Left lung (tissue), 14 donors: ENCODE measurements at places on chromosomes 13 and 19.
A peak's percentile ranks its signal among the peaks of the same experiment; 100 is the strongest.

DNA sequence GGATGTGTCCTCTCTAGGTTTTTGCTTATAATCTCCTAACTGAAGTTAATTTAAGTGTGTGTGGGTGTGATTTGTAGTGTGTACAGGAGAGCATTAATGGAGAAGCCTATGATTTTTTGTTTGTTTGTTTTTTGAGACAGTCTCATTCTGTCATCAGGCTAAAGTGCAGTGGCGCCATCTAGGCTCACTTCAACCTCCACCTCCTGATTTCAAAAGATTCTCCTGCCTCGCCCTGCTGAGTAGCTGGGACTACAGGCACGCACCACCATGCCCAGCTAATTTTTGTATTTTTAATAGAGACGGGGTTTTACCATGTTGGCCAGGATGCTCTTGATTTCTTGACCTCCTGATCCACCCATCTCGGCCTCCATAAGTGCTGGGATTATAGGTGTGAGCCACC is 20.6 kb downstream of the ZNF701 start:
- no peaks in the 10 kb centered on the region for H3K4me1 ChIP-seq
- H3K27ac ChIP-seq, result no peak overlapping the region
- H3K27me3 ChIP-seq, result no peaks in the 10 kb centered on the region
- H3K36me3 ChIP-seq, result no peaks in the 10 kb centered on the region
- no peak overlapping the region for H3K4me3 ChIP-seq
- DNase-seq, result no peak

- DNase-seq, result no peak
- H3K4me1 ChIP-seq, result no peaks in the 10 kb centered on the region
- H3K27me3 ChIP-seq, result peaks cover 5% of the 10 kb centered on the region
- no peak overlapping the region for H3K4me3 ChIP-seq
Measured at GRCh38 chr19:39270036-39270871, 2.1 kb downstream of the IFNL2 start.

GRCh38 chr13:111938741-111939665 is 127.9 kb upstream of the SOX1 start:
- DNase-seq, result no peak
- no peak overlapping the region for H3K27ac ChIP-seq
- H3K36me3 ChIP-seq, result no peaks in the 10 kb centered on the region
- H3K4me3 ChIP-seq, result no peak overlapping the region

DNA sequence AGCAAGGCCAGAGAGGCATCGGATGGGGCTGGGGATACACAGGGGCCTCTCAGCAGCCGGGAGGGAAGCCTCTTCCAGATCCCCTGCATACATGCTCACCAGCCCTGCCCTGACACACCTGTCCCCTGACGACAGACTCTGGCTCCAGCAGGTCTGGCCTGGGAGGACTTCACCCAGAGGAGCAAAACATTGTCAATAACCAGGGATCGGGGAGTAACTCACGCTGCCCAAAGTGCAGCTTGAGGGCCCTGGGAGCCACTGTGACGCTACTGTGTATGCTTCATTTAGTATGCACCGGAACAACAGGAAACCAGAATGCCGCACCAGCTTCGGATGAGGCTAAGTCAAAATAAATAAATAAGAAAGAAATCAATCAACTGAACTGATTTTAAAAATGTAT is 12.4 kb upstream of the CD22 start:
- H3K4me1 ChIP-seq, result peaks cover 51% of the 10 kb centered on the region
- H3K27ac ChIP-seq, result no peak overlapping the region
- no peak for DNase-seq
- H3K36me3 ChIP-seq, result no peaks in the 10 kb centered on the region
- H3K4me3 ChIP-seq, result no peak overlapping the region
- peaks cover 9% of the 10 kb centered on the region for H3K27me3 ChIP-seq

DNA sequence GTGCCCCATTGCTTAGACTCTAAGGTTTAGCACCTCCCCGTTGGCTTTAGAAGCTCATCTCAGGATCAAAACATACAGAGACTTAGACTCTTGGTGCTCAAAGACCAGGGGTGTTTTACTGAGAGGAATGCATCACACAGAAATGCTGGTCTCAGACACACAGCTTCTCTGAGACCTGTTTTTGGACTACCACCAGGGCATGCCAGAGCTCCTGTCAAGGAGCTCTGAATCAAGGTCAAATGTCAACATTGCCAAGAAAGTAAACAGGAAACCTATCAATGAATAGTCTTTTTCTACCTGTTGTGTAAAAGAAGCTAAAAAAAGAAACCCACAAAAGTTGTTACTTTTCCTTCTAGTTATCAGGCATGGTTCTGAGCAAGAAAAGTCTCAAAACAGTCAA is 149.2 kb downstream of the COL4A1 start:
- H3K36me3 ChIP-seq, result peaks cover 79% of the 10 kb centered on the region
- no peak for DNase-seq
- no peaks in the 10 kb centered on the region for H3K27me3 ChIP-seq
- H3K27ac ChIP-seq, result peak overlapping the region; percentile 59
- peaks cover 46% of the 10 kb centered on the region for H3K4me1 ChIP-seq

DNA sequence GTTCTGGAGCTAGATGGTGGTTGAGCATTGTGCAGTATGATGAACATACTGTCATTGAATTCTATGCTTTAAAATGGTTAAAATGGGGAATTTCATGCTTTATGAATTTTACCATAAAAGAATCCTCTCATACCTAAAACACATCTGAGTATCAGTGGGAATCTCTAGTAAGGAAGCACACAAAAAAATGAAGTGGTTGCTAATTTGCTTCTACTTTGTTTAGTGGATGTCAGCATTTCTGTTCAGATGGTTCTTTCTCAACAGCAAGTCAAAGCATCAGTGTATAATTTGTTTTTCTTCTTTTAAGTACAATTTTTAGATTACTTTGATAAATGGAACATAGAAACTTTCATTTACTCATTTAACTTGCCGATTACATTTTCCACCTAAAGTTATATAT is 52.1 kb upstream of the AKAP11 start:
- H3K4me1 ChIP-seq, result no peaks in the 10 kb centered on the region
- peaks cover 55% of the 10 kb centered on the region for H3K36me3 ChIP-seq
- no peak overlapping the region for H3K27ac ChIP-seq
- H3K4me3 ChIP-seq, result no peak overlapping the region
- DNase-seq, result no peak
- no peaks in the 10 kb centered on the region for H3K27me3 ChIP-seq

- H3K36me3 ChIP-seq, result no peaks in the 10 kb centered on the region
- no peak overlapping the region for H3K4me3 ChIP-seq
- peaks cover 7% of the 10 kb centered on the region for H3K27me3 ChIP-seq
- peak overlapping the region; percentile 63 for H3K27ac ChIP-seq
- peaks cover 3% of the 10 kb centered on the region for H3K4me1 ChIP-seq
Measured at GRCh38 chr19:33268162-33268991, 34.0 kb downstream of the CEBPA start.

DNA sequence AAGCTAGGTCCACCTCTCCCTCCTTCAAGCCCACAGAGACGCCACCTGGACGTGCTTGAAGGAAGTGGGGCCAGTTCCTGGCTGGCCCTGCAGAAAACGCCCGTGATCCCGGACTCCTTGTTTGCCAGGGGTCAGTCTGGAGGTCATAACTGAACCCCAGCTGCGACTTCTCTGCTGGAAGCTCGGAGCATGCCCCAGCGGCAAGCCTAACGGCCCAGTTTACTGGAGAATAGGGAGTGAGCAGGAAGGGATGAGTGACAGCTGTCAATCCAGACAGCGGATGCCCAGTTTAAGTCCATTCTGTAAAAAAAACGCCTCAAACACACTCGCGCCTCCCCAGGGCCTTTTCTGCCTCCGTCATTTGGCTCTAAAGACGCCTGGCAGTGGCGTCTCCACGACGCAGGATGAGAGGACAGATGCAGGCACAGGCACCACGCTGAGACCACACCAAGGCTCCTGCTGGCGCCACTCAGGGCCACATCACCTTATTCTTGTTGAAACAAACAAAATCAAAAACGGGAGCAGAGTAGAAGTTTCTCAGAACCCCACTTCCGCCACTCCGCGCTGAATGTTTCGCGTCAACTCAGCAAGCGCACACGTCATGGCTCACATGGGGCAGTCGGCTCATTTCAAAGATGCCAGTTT is 57.6 kb downstream of the RASA3 start:
- no peaks in the 10 kb centered on the region for H3K4me1 ChIP-seq
- no peak overlapping the region for H3K4me3 ChIP-seq
- H3K27ac ChIP-seq, result no peak overlapping the region
- H3K36me3 ChIP-seq, result no peaks in the 10 kb centered on the region

GRCh38 chr13:26983543-26984320 is 187.9 kb downstream of the USP12 start:
- H3K36me3 ChIP-seq, result no peaks in the 10 kb centered on the region
- peak overlapping the region; percentile 54 for H3K27ac ChIP-seq
- H3K27me3 ChIP-seq, result peaks cover 6% of the 10 kb centered on the region
- DNase-seq, result no peak

GRCh38 chr19:35328851-35329285 is at the start of gene CD22:
Gene CD22 (plus strand): TSS chr19:35329187. CDS start chr19:35332041, 2,854 bp downstream.
- no peak within 1 kb of the TSS for H3K27ac ChIP-seq
- DNase-seq, result no peak
- no peak within 1 kb of the TSS for H3K4me3 ChIP-seq
- H3K36me3 ChIP-seq, result no peaks in the 10 kb centered on the region
- peaks cover 45% of the 10 kb centered on the region for H3K27me3 ChIP-seq
- H3K4me1 ChIP-seq, result no peaks in the 10 kb centered on the region

GRCh38 chr13:107669391-107669993 is 545.8 kb downstream of the LIG4 start:
- H3K4me1 ChIP-seq, result no peaks in the 10 kb centered on the region
- H3K4me3 ChIP-seq, result no peak overlapping the region
- no peaks in the 10 kb centered on the region for H3K36me3 ChIP-seq

- no peaks in the 10 kb centered on the region for H3K36me3 ChIP-seq
- peaks cover 8% of the 10 kb centered on the region for H3K4me1 ChIP-seq
- H3K4me3 ChIP-seq, result no peak overlapping the region
- DNase-seq, result no peak
- no peak overlapping the region for H3K27ac ChIP-seq
Measured at GRCh38 chr19:4200940-4201542, 18.6 kb downstream of the ANKRD24 start.

DNA sequence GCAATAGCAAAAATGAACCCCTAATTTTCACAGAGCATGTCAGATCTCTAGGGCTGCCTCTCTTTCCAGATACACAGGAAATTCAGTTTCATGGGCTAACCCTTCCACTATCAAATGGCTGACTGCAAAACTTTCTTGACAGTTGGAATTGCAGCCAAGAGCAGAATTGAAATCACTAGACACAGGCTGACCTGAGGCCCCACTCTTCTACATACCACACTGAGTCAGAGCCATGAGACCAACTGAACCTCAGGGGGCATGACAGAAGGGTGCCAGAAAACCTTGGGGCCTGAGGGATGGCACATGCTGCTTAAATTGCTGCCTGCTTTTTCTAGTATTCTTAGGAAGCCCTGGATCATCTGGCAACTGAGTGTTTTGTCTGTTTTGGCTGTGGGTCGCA is 1.7 kb upstream of the DLEU7 start:
- H3K36me3 ChIP-seq, result no peaks in the 10 kb centered on the region
- DNase-seq, result no peak
- H3K27me3 ChIP-seq, result peaks cover 22% of the 10 kb centered on the region
- peaks cover 13% of the 10 kb centered on the region for H3K4me1 ChIP-seq

- peaks cover 15% of the 10 kb centered on the region for H3K36me3 ChIP-seq
- no peaks in the 10 kb centered on the region for H3K27me3 ChIP-seq
- H3K4me1 ChIP-seq, result peaks cover 11% of the 10 kb centered on the region
Measured at GRCh38 chr19:48111280-48111679, 663 bp upstream of the PLA2G4C start.

- H3K27ac ChIP-seq, result peak overlapping the region; percentile 39
- peak overlapping the region; percentile 14 for H3K4me3 ChIP-seq
- peak; percentile 89 for DNase-seq
- H3K4me1 ChIP-seq, result peaks cover 51% of the 10 kb centered on the region
- no peaks in the 10 kb centered on the region for H3K27me3 ChIP-seq
Measured at GRCh38 chr19:11293433-11294389, 2.2 kb upstream of the TSPAN16 start.

DNA sequence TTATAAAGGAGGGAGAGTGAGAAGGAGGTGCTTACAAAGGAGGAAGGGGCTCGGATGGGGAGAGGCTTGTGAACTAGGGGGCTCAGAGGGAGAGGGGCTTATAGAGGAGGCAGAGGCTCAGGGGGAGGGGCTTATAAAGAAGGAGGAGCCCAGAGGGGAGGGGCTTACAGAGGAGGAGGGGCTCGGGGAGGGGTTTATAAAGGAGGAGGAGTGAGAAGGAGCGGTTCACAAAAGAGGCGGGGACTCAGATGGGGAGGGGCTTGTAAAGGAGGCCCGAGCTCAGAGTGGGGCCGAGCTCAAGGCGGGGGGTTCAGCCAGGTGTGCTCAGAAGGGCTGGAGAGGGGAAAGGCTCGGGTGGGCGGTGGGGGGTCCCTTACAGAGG is 500 bp downstream of the SMIM24 start:
- H3K36me3 ChIP-seq, result no peaks in the 10 kb centered on the region
- no peak overlapping the region for H3K27ac ChIP-seq
- H3K4me1 ChIP-seq, result no peaks in the 10 kb centered on the region

DNA sequence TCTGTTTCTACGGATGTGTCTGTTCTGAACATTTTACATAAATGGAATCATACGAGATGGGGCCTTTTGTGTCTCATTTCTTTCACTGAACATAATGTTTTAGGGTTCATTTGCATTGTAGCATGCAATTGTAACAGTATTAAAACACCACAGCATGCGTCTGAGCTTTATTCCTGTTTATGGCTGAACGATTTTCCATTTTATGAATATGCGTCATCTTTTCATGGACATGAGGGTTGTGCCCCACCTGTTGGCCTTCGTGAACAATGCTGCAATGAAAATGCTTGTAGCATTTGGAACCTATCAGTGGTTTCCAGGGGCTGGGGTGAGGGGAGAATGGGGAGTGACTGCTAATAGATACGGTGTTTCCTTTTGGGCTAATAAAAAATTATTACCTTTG is 5.1 kb downstream of the OR10H1 start:
- H3K36me3 ChIP-seq, result no peaks in the 10 kb centered on the region
- no peak overlapping the region for H3K4me3 ChIP-seq
- H3K27me3 ChIP-seq, result no peaks in the 10 kb centered on the region
- H3K4me1 ChIP-seq, result no peaks in the 10 kb centered on the region
- no peak for DNase-seq

GRCh38 chr19:48469289-48469881 is at the start of gene CYTH2:
Gene CYTH2 (plus strand): TSS chr19:48469369. CDS start chr19:48469508, 139 bp downstream.
- peaks cover 43% of the 10 kb centered on the region for H3K36me3 ChIP-seq
- peak within 1 kb of the TSS; percentile 100 for H3K4me3 ChIP-seq
- H3K27ac ChIP-seq, result peak within 1 kb of the TSS; percentile 96
- no peaks in the 10 kb centered on the region for H3K27me3 ChIP-seq
- peak; percentile 68 for DNase-seq
- H3K4me1 ChIP-seq, result peaks cover 13% of the 10 kb centered on the region

DNA sequence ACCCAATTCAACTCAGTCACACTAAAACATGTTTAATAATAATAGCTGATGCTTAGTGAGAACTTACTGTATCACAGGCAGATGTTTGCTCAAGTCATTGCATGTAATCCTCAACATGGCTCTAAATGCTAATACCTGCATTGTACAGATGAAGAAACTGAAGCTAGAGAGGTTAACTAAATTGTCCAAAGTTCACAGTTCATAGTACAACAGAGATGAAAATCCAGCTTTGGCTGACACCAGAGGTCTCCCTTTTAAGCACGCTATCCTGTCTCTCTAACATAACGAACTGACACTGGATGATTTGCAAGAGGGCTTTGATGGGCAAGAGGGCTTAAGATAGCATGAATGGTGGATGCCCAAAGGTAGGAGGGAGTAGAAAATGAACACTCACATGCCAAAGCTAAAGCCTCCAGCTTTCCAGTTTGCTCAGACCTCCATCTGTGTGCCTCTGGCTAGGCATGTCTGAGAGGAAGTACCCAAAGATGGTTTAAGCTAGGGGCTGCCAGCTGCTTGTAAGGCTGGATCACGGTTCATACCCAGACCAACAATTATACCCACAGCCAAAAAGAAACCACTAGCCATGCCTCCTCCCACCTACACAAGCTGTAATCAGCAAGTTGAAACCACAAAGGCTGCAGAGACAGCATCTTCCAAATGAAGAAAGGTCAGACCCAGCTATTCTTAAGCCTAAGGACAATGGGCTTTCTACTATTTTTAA is 196.9 kb upstream of the UBL3 start:
- no peak for DNase-seq
- H3K4me1 ChIP-seq, result no peaks in the 10 kb centered on the region
- no peaks in the 10 kb centered on the region for H3K36me3 ChIP-seq
- H3K27ac ChIP-seq, result no peak overlapping the region
